NCI-H446 (cell line): ENCODE measurements at places on chromosomes 2 and 18.

DNA sequence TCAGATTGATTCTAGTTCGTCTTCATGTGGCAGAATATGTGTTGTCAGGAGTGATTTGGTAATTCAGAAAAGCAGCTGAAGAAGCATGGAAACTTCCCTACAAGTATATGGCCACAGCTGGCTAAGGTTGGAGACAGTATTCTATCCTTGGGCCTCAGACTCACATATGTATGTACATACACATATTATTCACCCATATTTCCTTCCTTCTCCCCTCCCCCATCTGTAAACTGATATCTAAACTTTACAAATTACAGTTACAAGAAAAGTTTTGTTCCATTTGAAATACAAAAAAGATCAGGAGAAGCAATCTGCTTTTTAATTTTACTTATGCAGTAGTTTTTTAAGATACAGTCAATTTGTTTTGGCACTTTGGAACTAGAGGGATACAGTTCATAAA lies 3.1 kb downstream of the SP3 start:
- DNase-seq, result peak; percentile 7

DNA sequence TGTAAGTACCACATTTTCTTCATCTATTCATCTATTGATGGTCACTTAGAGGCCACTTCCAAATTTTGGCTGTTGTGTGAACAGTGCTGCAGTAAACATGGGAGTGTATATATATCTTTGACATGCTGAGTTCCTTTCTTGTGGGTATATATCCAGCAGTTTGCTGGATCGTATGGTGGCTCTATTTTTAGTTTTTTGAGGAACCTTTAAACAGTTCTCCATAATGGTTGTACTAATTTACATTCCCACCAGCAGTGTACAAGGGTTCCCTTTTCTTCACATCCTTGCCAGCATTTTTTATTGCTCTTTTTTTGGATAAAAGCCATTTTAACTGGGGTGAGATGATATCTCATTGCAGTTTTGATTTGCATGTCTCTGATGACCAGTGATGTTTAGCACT lies 7.3 kb upstream of the ATP5MC3 start:
- no peak for DNase-seq

DNA sequence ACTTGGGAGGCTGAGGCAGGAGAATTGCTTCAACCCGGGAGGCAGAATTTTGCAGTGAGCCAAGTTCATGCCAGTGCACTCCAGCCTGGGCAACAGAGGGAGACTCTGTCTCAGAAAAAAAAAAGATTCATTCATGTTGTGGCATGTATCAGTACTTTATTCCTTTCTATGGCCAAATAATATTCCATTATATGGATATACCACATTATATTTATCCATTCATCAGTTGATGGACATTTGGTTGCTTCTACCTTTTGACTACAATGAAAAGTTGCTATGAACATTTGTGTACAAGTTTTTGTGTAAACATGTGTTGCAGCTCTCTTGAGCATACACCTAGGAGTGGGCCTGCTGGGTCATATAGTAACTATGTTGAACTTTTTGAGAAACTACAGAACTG lies 9.2 kb upstream of the MAT2A start:
- no peak for DNase-seq

DNA sequence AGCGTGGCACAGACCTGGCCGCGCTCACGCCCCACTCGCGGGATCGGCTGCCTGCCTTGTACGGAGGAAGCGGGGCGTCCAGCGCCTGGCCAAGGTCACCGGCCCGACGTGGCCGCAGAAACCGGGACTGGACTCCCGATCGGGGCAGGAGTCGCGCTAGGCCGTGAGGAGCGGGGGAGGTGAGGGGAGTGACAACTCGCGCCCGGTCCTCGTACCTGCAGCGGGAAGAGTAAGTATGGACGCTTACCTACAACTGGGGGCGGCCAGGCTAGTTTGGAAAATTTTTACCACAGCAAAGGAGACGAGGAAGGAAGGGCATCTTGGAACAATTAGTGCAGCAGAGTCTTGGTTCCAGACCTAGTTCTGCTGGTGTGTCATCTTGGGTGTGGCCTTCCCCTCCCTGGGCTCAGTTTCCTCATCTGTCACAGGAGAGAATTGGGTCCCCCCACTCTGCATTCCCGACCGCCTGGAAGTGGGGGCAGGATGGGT lies 693 bp downstream of the UBE2F start:
- DNase-seq, result no peak

- no peak for DNase-seq
Measured at GRCh38 chr2:235391921-235392615, 101.8 kb upstream of the AGAP1 start.

GRCh38 chr18:69494841-69495240 lies 94.2 kb downstream of the DOK6 start:
- DNase-seq, result no peak

DNA sequence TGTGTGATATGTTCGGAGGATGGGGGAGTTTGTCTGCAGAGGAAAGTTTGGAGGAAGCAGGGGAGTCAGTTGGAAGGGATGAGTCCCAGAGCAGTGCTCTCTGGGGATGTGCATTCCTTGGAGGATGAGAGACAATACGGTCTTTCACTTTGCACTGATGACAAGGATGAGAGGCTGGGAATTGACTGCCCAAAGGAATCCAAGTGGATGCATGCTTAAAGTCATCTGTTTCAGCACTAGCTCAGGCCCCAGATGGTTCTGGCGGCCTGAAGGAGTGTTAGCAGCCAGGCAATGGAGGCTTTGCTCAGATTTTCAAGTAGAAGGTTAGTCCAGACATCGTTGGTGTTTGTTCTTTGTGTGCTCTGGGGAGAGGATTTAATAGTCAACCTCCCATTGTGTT lies 100.2 kb downstream of the CRIM1 start:
- DNase-seq, result peak; percentile 10

- DNase-seq, result no peak
Measured at GRCh38 chr18:13036622-13037320, 45.6 kb downstream of the CEP192 start.

GRCh38 chr18:32405588-32405987 lies 65.1 kb downstream of the GAREM1 start:
- DNase-seq, result no peak

DNA sequence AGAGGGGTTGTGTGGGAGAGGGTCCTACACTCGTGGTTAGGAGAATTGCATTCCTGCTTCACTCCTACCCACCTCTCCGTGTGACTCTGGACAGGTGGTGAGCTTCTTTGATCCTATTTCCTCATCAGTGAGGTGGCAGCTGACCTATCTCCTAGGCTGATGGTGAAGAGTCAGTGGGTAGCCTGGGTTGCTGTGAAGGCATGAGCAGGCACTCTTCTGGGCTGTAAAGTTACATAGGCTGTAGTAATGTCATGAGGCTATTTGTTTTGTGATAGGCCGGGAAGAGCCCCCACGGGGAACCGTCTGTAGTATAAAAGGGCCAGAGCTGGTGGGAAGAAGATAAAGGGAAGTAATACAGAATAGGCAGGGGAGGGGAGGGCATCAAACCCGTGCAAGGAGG lies 83.8 kb downstream of the TMEM247 start:
- DNase-seq, result no peak

GRCh38 chr2:15448250-15448839 lies 112.8 kb downstream of the NBAS start:
- no peak for DNase-seq

DNA sequence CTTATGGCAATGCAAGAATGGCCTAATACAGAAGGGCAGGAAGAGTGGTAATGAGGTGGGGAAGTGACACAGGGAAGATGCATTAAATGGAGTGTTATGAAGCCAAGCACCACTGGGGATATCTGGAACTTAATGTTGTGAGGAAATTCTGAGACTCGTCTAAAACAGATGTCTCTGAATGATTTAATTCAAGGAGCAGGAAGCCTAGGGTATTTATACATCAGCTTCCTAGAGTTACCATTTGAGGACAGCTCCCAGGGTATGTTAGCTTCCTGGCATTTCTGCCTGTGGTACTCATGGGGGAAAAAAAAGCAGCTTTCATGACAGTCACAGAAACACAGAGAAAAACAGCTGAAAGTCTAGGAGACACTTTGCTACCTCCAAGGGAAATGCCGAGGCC lies 989.5 kb downstream of the CBLN2 start:
- no peak for DNase-seq

DNA sequence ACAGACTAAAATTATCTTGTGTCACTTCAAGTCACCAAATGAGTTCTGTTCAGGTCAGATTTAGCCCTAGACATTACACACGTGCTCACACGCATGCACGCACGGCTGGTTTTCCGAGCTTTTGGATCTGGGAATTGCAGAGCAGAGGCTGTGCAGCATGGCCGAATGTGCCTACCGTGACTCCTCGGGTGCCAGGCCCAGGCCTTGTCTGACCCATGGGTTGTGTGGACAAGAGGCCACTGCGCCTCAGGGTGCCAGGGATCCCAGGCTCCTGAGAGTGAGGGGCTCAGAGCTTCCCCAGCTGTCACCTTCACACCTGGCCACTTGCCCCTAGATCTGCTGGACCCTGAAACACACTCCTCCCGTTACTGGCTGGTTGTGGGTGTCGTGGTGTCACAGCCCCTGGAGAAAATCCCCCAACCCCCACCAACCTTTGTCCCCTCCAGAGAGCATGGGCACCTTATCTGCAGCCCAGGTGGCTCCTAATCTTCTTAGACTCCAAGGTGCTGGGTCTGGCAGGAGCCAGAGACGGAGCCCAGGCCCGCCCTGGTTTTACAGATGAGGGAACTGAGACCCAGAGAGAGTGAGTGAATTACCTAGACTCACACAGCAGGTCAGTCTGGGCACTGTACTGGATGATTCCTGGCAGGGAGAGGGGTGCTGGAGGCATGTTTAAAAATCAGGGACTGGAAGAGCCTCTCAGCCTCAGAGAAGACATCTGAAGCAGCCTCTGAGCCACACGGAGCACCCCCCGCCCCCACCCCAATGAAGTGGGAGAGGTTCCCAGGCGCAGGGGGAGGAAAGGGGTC lies 56.8 kb downstream of the ATOH8 start:
- DNase-seq, result no peak

- DNase-seq, result no peak
Measured at GRCh38 chr2:240499309-240500301, 58.2 kb downstream of the ANKMY1 start.

DNA sequence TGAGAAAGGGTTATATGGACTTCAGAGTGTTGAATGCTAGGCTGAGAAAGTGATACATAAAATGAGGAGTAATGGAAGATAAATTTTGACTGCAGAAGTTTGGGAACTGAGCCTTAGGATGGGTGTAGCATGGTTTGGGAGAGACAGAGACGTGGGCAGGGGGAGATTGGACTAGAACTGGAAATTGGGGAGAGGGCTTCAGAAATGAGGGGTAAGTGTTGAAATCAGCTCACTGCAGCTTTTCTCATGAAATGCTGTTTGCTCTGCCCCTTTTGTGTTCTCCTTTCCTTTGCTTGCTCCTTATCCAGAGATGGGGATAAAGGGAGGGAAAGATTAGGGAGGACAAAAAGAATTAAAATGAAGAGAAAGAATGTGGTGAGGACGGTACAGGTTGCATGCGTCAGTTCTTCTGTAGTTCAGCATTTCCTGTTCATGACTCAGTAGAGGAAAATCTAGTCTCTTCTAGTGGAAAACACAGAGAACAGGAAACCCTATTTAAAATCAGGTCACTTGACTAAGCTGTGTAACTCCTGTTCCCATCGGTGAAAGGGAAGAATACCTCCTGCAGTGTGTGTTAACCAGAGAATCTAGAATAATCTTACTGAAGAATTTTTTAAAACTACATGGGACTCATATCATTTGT lies 105.6 kb downstream of the CRIM1 start:
- DNase-seq, result no peak

GRCh38 chr2:187148059-187148714 lies 299.2 kb upstream of the ZSWIM2 start:
- no peak for DNase-seq

GRCh38 chr2:202036601-202037037 lies 3.0 kb downstream of the FZD7 start:
- no peak for DNase-seq

- DNase-seq, result peak; percentile 93
Measured at GRCh38 chr2:17272652-17273525, 245.4 kb downstream of the RAD51AP2 start.
